ENCODE measurements at places on chromosomes 5 and 9.

DNA sequence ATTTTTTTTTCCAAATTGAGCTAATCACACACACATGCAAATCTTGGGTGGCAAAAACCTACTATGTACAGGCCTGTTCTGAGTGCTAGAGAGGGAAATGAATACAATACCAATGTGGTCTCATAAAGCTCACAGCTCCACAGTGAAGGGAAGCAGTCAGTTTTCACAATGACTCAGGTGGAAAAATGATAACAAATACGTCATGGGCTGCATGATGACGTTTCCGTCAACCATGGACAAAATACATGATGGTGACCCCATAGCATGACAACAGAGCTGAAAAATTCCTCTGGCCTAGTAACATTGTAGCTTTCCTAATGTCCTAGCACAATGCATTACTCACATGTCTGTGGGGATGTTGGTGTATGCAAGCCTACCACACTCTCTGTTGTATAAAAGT lies 252.5 kb downstream of the TRIM32 start:
- no peak for DNase-seq

GRCh38 chr5:29993286-29993685 lies 1200.2 kb upstream of the CDH6 start:
- DNase-seq: no peak

- no peak for DNase-seq
Measured at GRCh38 chr9:121563881-121564460, 64.3 kb upstream of the GGTA1 start.

- DNase-seq: no peak
Measured at GRCh38 chr5:117743337-117743736, 1168.7 kb upstream of the SEMA6A start.

GRCh38 chr9:20137425-20137824 lies 348.6 kb upstream of the SLC24A2 start:
- no peak for DNase-seq

Measured in WTC11 (cell line).